ENCODE measurements at places on chromosomes 6 and 20.

DNA sequence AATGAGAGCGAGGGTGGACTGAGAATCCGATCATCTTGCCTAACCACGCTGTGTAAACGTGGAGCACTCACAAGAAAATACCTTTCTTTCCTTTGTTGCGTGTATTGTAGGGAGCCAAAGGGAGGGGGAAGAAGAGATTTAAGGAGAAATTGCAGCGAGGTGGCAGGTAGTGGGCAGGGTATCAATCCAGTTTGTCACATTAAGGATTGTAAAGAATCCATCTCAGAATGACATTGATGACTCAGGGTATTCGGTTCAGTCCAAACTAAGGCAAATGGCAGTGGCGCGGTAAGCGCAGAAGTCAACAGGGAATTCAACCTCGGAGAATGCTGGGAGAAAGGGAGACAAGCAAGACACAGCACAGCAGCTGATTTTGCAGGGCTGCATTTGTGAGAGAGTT, 146.2 kb downstream of the ID4 start:
- no peak for DNase-seq

GRCh38 chr6:146127447-146128215, 98.8 kb downstream of the GRM1 start:
- DNase-seq, result no peak

GRCh38 chr20:1187605-1188171, 2.9 kb upstream of the TMEM74B start:
- no peak for DNase-seq

GRCh38 chr6:41474213-41474933, 71.8 kb upstream of the FOXP4 start:
- DNase-seq, result no peak

- DNase-seq, result no peak
Observed at GRCh38 chr6:98957450-98957849, 9.7 kb upstream of the FBXL4 start.

- DNase-seq, result no peak
Observed at GRCh38 chr6:105677671-105678475, 275.0 kb upstream of the PREP start.

GRCh38 chr6:163837691-163838431, 423.3 kb downstream of the QKI start:
- DNase-seq, result no peak

DNA sequence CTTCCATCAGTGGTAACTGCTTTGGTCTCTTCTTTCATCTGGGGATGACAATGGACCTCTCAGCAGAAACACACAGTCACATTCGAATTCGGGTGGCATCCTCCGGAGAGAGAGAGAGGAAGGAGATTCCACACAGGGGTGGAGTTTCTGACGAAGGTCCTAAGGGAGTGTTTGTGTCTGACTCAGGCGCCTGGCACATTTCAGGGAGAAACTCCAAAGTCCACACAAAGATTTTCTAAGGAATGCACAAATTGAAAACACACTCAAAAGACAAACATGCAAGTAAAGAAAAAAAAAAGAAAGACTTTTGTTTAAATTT, 6.1 kb downstream of the EDN1 start:
- DNase-seq, result no peak

DNA sequence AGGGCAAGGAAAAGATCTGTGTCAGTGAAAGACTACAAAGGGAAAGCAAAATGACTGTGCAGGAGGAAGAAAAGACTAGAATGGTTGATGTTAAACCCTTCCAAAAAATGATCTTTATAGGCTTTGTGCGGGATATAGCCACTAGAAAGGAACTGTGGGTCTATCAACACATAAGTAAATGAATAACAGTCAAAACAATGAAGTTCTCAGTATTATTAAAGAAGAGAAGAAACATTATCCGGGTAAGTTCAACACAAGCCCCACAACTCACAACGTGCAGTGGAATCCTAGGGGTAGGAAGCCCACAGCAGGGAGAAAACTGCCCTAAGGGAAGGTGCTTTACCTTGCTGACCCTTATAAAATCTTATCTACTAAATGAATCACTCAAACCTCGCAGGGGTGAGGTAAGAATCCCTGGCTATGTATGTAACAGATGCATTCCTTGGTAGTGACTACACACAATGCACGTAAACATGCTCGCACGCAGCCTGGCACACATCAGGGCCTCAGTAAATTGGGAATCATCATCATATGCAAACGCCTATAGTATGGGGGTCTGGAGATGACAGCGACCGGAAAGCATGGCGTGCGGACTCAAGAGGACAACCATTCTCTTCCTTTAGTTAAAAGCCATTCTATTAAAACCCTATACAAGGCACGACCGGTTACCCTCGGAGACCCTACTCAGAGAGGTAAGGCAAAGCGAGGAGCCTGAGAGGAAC, 11.3 kb downstream of the TFAP2A start:
- no peak for DNase-seq

GRCh38 chr6:50848989-50849795, 30.5 kb downstream of the TFAP2B start:
- DNase-seq, result no peak

DNA sequence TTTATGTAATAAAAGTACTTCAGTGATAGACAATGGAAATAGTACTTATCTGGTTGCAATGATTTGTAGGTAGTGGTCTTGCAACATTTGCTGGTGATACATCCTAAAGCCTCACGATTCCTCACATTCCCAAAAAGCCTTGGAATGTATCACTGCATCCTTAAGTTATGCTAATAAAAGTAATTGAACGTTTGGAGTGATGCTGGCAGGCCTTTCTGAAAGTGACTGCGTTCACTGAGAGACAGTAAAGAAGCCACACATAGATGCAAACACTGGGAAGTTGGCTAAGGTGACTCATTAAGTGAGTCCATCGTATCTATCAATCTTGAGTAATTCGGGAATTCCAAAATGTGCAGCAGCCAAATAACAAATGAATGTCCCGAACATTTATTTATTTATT, 444.1 kb upstream of the SOX4 start:
- no peak for DNase-seq

DNA sequence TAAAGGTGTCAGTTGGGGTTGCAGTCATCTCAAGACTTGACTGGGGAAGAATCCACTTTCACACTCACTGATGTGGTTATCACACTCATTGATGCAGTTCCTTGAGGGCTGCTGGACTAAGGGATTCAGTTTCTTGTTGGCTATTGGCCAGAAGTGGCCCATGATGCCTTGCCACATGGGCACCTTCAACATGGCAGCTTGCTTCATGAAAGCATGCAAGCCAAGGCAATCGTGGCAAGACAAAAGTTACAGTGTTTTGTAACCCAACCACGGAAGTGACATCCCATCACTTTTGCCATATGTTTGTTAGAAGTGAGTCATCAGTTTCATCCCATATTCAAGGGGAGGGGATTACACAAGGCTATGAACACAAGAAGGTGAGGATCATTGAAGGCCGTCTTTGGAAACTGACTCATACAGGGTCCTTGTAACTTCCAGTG, 3.8 kb upstream of the RANBP9 start:
- DNase-seq, result no peak

DNA sequence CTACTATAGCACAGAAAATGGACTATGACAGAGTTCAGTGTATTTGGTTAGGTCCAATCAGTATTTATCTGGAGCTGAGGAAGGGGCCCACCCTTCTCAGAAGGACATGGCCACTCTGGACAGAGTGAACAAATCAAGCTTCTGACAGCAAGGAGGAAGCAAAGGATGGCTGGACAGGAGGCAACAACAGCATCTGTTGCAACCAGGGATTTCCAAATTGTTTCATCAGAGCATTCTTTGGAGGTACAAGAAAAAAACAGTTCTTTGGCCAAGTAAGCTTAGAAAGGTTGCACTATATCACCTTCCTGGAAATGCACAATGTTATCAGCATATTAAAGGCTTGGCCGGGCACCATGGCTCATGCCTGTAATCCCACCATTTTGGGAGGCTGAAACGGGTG, 118.7 kb upstream of the SLC22A16 start:
- DNase-seq, result no peak

- no peak for DNase-seq
Observed at GRCh38 chr20:62419759-62420158, 7.6 kb downstream of the RBBP8NL start.

DNA sequence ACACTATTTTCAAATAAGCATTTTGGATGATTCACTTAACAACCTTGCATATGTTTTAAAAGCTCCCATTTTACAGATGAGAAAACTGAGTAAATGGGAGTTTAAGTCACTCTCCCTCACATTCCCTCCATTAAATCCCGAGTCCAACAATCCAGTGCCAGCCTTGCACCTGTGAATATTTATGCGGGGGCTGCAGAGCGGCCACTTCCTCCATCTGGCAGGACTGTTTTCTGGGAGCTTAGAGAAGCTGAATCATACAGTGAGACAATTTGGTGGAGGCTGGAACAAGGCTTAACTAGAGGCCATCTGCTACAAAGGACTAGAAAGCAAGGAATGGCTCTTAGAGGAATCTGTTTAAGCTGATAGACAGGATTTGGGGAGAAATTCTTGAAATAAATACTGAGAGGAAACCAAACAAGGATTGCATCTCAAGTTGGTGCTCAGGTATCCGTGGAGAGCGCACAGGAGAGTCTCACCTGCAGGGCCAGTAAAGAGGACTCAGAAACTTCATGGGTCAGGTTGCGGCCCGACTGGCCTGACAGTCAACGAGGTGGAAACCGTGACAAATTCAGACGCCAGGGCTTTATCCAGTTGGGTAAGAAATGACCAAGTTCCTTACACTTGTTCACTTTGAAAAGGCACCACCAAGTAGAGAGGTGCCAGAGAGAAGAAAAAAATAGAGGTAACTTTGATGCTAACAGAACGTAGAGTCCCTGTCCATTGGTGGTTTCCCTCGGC, 478.5 kb downstream of the QKI start:
- no peak for DNase-seq

DNA sequence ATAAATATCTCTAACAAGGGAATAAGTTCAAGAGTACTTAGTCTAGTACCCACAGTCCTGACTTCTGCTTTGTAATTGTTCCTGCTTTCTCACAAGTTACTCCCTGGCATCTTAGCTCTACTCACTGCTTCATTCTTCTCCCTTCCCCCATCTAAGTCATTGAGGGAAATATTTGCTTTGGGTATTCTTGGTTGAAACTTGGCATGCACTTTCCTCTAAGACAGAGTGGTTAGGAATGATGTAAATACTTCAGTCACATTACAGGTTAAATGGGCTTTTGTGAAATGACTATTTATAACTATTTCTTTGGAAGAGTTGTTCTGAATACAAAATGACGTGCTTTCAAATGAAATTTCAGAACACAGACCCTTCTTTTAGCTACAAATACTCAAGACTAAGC, 67.7 kb upstream of the PLEKHG1 start:
- no peak for DNase-seq

- no peak for DNase-seq
Observed at GRCh38 chr6:131572686-131573415, at the start of gene ARG1. ARG1 (plus strand) TSS chr6:131573226; CDS start chr6:131573283, 57 bp downstream.

DNA sequence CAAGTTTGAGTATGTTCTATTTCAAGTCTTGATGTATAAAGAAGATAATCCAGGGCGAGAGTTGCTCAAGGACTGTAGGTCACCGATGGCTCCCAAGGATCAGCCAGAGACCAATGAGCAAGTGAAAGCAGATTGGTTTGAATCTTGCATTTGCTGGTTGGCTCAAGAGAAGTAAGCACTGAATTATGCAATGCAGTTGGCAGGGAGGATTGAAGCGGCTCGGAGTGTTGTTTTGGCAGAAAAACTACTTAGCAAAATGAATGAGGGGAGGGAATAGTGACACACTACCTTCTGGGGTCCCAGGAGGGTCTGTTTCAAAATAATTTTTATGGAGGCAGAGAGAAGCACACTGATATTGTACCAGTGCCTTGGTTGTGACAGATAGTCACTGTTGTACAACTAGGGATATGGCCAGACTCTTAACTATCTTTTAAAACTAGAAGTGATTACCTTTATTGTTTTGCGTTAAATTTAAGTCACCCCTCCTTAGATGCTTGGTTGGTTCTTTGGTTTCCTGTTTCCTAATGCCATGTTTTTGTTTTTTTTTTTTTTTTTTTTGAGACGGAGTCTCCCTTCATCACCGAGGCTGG, 15.7 kb downstream of the SASH1 start:
- no peak for DNase-seq
